ENCODE measurements at places on chromosomes 3 and 15. TPM values are rescaled to one million over a fixed set of nuclear protein-coding genes. Genes with fewer than 3 reads are reported as not detected.

Gene LOXL1
- total RNA-seq = 38.6 TPM

- H3K27me3 ChIP-seq = no peaks in the 10 kb centered on the region
- no peak overlapping the region for H3K4me3 ChIP-seq
- no peak for DNase-seq
Measured at GRCh38 chr3:188296761-188297612, 143.0 kb downstream of the LPP start.

- H3K27ac ChIP-seq = no peak overlapping the region
- H3K27me3 ChIP-seq = no peaks in the 10 kb centered on the region
- H3K4me1 ChIP-seq = peaks cover 20% of the 10 kb centered on the region
- DNase-seq = no peak
Measured at GRCh38 chr3:194294895-194295214, 56.3 kb downstream of the CPN2 start.

Gene MST1R
- total RNA-seq = 3.1 TPM

Gene EEF1AKMT4
- total RNA-seq = 3.3 TPM

GRCh38 chr3:140344082-140344454 lies 333.8 kb upstream of the TRIM42 start:
- DNase-seq = no peak
- H3K27me3 ChIP-seq = no peaks in the 10 kb centered on the region
- no peaks in the 10 kb centered on the region for H3K36me3 ChIP-seq
- no peak overlapping the region for H3K27ac ChIP-seq
- no peaks in the 10 kb centered on the region for H3K4me1 ChIP-seq

DNA sequence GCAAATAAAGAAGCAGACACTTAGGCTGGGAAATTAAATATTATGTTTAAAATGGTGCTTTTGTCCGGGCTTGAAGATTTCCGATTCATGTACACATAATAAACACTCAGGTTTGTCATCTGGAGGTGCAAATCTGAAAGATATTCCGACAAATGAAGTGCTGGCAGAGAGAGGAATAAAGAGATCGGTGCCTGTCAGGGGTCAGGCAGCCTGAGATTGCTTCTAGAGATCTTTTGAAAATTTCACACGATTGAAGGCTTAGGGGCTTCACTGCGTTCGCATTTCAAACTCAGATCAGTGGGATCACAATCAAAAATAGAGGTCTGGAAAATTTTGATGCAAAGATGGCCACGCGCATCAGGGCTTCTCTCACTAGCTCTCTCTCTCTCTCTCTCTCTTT lies 33.2 kb downstream of the NR2F2 start:
- peaks cover 37% of the 10 kb centered on the region for H3K4me1 ChIP-seq
- H3K27me3 ChIP-seq = peaks cover 6% of the 10 kb centered on the region
- no peak overlapping the region for H3K27ac ChIP-seq
- no peak overlapping the region for H3K4me3 ChIP-seq
- no peak for DNase-seq
- H3K36me3 ChIP-seq = no peaks in the 10 kb centered on the region

DNA sequence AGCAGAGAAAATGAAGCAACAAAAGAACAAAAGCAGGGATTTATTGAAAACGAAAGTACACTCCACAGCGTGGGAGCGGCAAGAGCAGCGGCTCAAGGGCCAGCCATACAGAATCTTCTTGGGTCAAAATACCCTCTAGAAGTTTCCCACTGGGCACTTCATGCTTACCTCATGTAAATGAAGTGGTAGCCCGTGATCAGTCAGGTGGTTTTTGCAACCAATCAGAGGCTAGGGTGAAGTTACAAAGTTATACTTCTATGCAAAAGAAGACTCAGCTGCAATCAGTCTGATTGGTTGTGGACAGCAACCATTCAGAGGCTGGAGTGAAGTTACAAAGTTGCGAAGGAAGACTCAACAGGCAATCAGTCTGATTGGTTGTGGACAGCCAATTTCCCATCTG lies 37.8 kb upstream of the TRH start:
- H3K27ac ChIP-seq = peak overlapping the region; percentile 38
- no peaks in the 10 kb centered on the region for H3K36me3 ChIP-seq
- no peaks in the 10 kb centered on the region for H3K27me3 ChIP-seq
- H3K4me3 ChIP-seq = peak overlapping the region; percentile 53

Gene CX3CR1
- 0.50 TPM for total RNA-seq

Gene ACAN
- total RNA-seq = not detected

Gene ENTPD3
- 1.7 TPM for total RNA-seq

DNA sequence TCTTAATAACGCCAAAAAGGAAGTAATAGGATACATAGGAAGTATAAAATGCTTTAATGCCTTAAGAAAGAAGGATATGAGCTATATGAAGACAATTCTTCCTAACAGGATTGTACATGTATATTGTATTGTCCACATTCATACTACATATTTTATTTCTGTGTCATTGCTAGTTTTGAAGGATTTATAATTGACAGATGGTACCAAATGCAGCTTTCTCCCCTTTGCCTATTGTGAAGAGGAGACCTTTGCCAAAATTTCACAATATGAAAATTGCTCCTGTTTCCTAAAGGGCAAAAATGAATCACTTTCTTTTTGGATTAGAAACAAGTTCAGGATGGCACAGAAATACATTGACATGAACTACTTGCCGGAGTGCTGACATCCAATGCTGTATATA lies 34.8 kb upstream of the EOMES start:
- no peak for DNase-seq
- no peaks in the 10 kb centered on the region for H3K4me1 ChIP-seq
- H3K36me3 ChIP-seq = no peaks in the 10 kb centered on the region
- no peaks in the 10 kb centered on the region for H3K27me3 ChIP-seq
- H3K27ac ChIP-seq = no peak overlapping the region
- H3K4me3 ChIP-seq = no peak overlapping the region

Gene MESP2
- not detected for total RNA-seq

Gene IL20RB
- 1.3 TPM for total RNA-seq

- no peak for DNase-seq
- H3K27me3 ChIP-seq = no peaks in the 10 kb centered on the region
- H3K4me3 ChIP-seq = no peak overlapping the region
- H3K4me1 ChIP-seq = no peaks in the 10 kb centered on the region
Measured at GRCh38 chr3:173923204-173923603, 525.7 kb downstream of the NLGN1 start.

DNA sequence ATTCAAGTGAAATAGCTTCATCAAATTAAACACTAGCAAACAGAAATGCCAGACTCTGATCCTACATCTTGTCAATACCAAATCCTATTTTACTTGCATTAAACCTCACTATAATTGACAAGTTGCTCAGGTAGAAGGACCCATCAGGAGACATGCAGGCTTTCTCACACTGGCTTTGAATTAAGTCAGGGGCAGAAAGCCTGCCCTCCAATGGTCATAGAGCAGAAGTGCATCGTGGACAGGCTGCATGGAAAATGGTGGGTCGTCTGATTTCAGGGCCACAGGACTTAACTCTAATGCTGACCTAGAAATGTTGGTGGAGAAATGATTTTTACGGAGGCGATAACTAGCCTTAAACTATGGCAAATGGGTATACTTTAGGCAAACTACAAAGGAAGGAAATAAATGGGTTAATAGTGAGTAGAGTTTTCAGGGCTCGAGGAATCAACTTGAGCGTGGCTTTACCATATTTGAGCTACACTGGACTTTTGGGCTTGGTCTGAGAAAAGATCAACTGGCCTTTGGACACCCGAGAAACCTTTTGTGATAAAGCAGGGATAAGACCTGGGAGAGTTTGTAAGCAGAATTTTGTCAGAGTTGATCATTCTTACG lies 283.9 kb downstream of the GRM7 start:
- no peak overlapping the region for H3K27ac ChIP-seq
- no peaks in the 10 kb centered on the region for H3K27me3 ChIP-seq

Gene SLC6A1
- 0.42 TPM for total RNA-seq

Gene CLEC3B
- 71.4 TPM for total RNA-seq

Gene ZNF662
- total RNA-seq = 4.0 TPM

GRCh38 chr3:155233213-155233612 lies 60.3 kb downstream of the STRIT1 start:
- H3K4me1 ChIP-seq = peaks cover 30% of the 10 kb centered on the region
- no peak for DNase-seq
- H3K27ac ChIP-seq = peak overlapping the region; percentile 73
- H3K4me3 ChIP-seq = no peak overlapping the region
- no peaks in the 10 kb centered on the region for H3K27me3 ChIP-seq
- H3K36me3 ChIP-seq = no peaks in the 10 kb centered on the region

Gene CHDH
- 2.4 TPM for total RNA-seq

Gene GABRR3
- total RNA-seq = not detected

- no peaks in the 10 kb centered on the region for H3K36me3 ChIP-seq
- H3K27me3 ChIP-seq = no peaks in the 10 kb centered on the region
- no peak overlapping the region for H3K4me3 ChIP-seq
- peaks cover 80% of the 10 kb centered on the region for H3K4me1 ChIP-seq
- peak overlapping the region; percentile 44 for H3K27ac ChIP-seq
- DNase-seq = no peak
Measured at GRCh38 chr15:29805043-29805707, 17.1 kb downstream of the TJP1 start.

- H3K27ac ChIP-seq = no peak overlapping the region
- no peaks in the 10 kb centered on the region for H3K36me3 ChIP-seq
Measured at GRCh38 chr3:2568156-2568555, 469.5 kb downstream of the CNTN4 start.

Gene PRKAR2A
- total RNA-seq = 43.3 TPM
